ENCODE measurements at places on chromosomes 1 and 21.

GRCh38 chr1:89198081-89198480, 661 bp downstream of the GBP4 start:
- DNase-seq, result no peak

- DNase-seq, result no peak
Measured at GRCh38 chr1:96104506-96104905, 617.1 kb upstream of the PTBP2 start.

GRCh38 chr1:173478094-173478674, 1.0 kb downstream of the PRDX6 start:
- DNase-seq, result no peak

DNA sequence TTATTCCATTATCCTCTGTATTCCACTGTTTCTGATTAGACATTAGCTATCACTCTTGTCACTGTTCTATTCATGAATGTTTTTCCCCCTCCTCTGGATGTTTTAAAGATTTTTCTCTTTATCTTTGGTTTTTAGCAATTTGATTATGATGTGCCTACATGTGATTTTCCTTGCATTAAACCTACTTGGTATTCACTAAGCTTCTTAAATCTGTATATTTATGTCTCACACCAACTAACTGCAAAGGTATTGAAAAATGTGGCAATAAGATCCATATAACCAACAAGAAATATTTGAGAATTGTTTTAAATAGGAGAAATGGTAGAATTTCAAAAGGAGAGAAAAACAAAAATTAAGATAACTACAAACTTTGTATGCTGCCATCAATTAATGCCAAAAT, 25.2 kb downstream of the FAF1 start:
- DNase-seq, result no peak
